ENCODE measurements at places on chromosomes 13 and 19.
A peak's percentile ranks its signal among the peaks of the same experiment; 100 is the strongest.

GRCh38 chr19:47378246-47378645 is 29.1 kb downstream of the DHX34 start:
- no peak for DNase-seq

- DNase-seq: no peak
Measured at GRCh38 chr19:35398570-35398969, 27.7 kb downstream of the GPR42 start.

GRCh38 chr13:51740698-51741097 is 63.3 kb downstream of the DHRS12 start:
- no peak for DNase-seq

- DNase-seq: no peak
Measured at GRCh38 chr13:23870356-23871140, 18.7 kb downstream of the MIPEP start.

- no peak for DNase-seq
Measured at GRCh38 chr19:29928831-29929230, 13.2 kb upstream of the URI1 start.

DNA sequence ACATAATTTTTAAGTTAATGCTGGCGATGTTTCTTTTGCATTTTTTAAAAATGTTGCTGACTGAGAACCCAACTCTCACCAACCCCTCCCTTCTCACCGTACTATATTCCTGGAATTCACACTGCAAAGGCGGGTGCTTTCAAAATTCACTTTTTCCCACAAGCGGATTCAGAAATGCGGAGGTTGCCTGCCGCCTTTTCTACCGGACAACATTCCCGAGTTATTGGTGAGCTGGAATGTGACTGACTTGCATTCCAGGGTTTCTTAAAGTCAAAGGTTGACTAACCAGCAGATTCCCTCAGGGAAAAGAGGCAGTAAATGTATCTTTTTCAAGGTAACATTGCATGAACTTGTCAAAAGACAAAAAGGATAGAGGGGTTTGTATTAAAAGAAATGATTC is 113.3 kb downstream of the RAB20 start:
- DNase-seq: no peak

GRCh38 chr19:51800473-51801244 is 5.7 kb downstream of the FPR3 start:
- no peak for DNase-seq

DNA sequence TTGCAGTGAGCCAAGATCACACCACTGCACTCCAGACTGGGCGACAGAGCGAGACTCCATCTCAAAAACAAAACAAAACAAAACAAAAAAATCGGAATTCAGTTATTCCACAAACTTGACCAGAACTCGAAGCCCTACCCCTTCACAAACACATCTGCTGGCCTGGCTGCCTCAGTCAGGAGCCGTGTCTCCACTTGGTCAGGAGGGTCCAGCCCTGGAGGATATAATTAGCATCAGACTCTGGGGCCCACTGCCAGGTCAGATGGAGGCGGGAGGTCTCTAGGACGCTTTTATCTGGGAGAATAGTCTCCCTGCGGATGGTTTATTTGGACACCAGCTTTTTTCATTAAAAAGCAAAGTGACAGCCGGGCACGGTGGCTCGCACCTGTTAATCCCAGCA is 8.0 kb downstream of the ELL start:
- no peak for DNase-seq

- no peak for DNase-seq
Measured at GRCh38 chr13:112842343-112842856, 126.6 kb upstream of the MCF2L start.

DNA sequence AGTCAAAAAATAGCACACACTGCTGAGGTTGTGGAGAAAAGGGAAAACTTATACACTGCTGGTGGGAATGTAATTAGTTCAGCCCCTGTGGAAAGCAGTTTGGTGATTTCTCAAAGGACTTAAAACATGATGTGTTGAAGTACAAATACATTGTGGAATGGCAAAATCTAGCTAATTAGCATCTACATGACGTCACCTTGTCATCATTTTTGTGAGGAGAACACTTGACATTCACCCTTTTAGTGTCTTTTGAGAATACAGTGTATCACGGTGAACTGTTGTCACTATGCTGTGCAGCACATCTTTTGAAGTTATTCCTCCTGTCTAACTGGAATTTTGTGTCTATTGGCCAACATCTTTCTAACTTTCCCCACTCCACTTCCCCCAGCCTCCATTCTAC is 5.6 kb downstream of the OR7A10 start:
- no peak for DNase-seq

DNA sequence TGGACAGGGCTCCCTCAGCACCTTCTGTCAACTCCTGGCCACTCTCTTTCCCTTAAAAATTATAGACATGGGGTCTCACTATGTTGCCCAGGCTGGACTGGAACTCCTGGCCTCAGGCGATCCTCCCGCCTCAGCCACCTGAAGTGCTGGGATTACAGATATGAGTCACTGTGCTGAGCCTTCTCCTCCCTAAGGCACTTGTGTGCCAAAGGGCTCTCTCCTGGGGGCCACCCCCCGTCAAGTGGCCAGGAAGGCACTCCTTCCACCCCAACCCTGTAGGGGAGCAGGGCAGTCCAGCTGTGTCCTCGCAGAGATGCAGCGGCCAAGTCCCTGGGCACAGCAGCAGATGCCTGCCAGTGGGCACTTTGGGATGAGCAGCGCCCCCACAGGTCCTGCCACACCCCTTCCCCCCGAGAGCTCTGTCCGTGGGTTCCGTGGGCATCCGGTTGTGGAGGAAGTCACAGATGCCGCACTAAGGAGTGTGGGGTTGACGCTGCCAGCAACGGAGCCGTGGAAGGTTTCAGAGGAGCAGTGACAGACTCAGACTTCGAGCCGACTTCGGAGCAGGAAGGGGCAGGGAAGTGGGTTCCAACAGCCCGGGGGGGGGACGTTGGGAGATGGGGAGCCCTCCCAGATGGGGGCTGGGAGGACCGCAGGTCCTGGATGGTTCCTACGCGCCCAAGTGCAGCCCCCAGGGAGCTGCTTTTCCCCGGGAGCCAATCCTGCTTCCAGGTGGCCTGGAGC is 3.3 kb upstream of the UQCR11 start:
- DNase-seq: no peak

DNA sequence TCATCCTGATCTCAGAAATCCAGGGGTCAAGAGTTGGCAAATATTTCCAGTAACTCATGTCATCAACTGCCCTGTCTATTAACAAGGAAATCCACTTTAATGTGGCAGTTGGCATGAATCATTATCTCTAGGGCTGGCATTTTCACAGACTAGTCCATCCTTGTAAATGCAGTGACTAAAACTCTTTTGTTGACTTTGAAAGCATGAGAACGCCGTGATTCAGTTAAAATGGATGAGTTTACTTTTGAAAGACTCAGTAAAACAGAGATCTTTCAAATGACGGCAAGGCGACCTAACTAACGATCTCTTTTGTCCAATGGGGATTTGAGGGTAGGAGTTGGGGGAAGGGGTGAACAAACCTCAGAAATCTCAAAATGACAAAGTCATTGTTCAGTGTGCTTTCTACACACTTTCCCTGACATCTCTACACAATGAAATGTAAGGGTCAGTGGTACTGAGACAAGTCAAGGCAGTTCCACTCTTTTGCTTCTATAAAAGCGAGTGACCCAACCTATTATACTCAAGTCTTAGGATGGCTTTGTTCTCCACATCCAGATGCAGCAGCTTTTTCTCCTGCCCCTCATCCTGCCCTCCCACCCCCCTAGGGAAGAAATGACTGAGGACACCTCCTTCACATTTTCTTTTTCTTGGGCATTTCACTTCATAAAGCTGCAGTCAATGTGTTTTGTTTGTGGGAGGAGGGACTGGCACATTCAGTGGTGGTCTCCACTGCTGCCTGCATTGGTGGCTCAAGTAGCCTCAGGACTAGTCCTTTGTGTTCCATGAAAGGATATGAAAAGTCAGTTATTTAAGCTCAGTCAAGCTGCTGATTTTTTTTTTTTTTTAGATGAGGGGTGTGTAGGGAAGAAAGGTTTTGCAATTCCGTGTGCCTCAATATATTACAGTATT is 200.5 kb downstream of the ABCC4 start:
- DNase-seq: no peak

- DNase-seq: peak; percentile 88
Measured at GRCh38 chr19:15584541-15585115, 30.4 kb upstream of the CYP4F8 start.

DNA sequence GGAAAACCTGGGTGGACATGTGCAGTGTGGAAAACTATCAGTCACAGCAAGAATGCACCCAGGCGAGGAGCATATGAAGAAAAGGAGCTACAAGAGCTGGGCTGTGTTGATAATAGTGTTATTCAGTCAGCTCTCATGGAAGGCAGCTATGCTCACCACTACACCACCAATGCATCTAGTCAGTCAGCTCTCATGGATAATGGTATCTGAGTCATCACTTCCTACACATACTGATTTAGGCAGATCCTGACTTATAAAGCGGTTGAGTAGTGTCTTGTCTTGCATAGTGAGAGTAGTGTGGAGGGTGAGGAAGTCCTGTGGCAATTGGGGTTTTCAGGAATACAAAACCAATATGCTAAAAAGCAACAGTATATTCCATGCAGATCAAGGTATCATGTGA is 9.1 kb upstream of the ZNF160 start:
- no peak for DNase-seq

- DNase-seq: no peak
Measured at GRCh38 chr13:101511766-101512165, 59.3 kb downstream of the ITGBL1 start.

DNA sequence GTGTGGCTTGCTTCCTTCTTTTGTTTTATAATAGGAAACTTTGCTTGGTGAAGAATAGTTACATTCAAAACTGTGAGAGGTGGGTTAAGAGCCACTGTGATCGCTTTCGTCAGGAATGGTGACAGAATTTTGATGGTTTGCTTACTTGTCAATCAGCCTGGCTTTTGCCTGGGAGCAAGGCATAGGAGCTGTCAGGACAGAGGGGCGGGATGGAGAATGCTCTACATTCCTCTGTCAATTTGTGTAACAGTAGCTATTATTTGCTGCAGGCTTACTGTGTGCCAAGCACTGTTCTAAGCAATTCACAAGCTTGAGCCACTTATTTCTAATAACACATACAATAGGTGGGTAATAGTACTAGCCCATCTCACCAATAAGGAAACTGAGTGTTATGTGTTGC is 28.1 kb upstream of the TNFSF11 start:
- no peak for DNase-seq

- DNase-seq: no peak
Measured at GRCh38 chr19:7739801-7740681, 7.3 kb downstream of the CD209 start.

DNA sequence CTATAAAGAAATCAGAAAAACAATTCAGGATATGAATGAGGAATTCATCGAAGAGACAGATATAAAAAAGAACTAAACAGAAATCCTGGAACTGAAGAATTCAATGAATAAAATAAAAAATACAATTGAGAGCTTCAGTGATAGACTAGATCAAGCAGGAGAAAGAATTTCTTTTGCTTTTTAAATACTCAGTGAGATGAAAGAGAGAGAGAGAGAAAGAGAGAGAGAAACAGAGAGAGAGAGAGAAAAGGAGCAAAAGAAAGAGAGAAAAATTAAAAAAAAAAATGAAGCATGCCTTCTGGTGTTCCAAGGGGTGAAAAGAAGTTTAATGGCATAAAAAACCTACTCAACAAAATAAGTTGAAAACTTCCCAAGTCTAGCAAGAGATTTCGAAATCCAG is 22.0 kb upstream of the SLC7A9 start:
- no peak for DNase-seq

GRCh38 chr13:110162866-110163658 is 143.9 kb downstream of the COL4A1 start:
- no peak for DNase-seq

DNA sequence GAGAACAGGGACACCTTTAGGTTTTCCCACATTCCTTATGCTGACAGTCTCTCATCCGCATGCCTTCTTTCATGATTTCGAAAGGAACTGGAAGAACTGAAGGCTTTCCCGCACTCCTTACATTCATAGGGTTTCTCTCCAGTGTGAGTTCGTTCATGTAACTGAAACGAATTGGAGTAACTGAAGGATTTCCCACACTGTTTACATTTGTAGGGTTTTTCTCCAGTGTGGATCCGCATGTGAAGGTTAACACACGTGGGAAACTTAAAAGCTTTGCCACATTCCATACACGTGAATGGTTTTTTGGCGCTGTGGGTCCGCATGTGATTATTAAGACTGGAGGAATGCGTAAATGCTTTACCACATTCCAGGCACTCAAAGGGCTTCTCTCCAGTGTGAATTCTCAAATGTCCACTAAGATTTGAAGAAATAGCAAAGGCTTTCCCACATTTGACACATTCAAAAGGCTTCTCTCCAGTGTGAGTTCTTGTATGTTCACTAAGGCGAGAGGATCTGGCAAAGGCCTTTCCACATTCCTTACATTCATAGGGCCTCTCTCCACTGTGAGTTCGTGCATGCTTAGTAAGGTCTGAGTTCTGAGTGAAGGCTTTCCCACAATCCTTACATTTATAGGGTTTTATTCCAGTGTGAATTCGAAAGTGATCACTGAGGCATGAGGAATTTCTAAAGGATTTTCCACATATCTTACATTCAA is 22.0 kb downstream of the ZNF266 start:
- no peak for DNase-seq

GRCh38 chr13:110617321-110618072 is 2.2 kb downstream of the NAXD start:
- DNase-seq: no peak

DNA sequence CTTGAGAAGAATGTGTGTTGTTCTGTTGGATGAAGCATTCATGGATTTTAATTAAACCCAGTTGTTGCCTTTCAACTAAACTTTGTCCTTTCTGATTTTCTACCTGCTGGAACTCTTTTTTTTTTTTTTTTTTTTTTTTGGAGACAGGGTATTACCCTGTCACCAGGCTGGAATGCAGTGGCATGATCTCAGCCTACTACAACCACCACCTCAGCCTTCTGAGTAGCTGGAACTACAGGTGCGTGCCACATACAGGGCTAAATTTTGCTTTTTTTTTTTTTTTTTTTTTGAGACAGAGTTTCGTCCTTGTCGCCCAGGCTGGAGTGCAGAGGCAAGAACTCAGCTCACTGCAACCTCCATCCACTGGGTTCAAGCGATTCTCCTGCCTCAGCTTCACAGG is 6.9 kb downstream of the ZNF791 start:
- DNase-seq: no peak

DNA sequence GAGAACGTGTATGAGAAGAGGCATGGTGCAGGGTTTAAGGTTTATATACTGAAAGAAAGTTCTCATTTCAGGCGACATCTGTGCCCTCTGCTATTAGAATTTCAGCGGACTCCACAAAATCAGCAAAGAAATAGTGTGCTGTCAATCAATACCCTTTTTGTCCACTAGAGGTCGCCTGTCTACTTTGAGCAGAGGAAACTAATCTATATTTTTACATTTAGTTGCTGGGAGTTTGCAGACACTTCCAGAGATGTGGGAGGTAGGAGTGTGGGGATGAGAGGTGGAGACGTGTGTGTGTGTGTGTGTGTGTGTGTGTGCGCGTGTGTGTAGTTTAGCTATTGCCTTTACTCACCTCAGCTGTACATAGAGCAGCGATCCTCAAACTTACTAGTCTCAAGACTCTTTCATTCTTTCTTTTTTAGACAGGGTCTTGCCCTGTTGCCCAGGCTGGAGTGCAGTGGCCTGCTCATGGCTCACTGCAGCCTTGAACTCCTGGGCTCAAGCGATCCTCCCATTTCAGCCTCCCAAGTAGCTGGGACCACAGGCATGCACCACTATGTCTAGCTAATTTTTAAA is 9.7 kb downstream of the INAFM1 start:
- peak; percentile 80 for DNase-seq

GRCh38 chr19:7968796-7969554 is 25.5 kb upstream of the TIMM44 start:
- no peak for DNase-seq

- DNase-seq: no peak
Measured at GRCh38 chr19:30305346-30306060, 66.7 kb upstream of the ZNF536 start.

- no peak for DNase-seq
Measured at GRCh38 chr13:40103864-40104263, 448.4 kb downstream of the COG6 start.
